ENCODE measurements at places on chromosomes 13 and 19. TPM values are rescaled to one million over a fixed set of nuclear protein-coding genes. Genes with fewer than 3 reads are reported as not detected.

Gene SPART
- 109 TPM for total RNA-seq

DNA sequence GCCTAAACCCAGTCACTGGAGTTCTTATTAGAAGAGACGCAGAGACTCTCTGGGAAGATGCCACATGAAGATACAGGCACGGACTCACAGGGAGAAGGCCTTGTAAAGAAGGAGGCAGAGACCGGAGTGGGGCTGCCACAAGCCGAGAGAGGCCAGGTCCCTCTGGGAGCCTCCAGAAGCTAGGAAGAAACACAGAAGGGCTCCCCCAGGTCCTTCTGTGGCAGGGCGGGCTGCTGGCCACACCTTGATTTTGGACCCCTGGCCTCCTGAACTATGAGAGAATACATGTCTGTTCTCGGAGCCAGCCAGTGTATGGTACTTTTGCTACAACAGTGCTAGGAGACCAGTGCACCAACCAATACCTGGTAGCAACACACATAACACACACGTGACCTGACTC lies 140.1 kb upstream of the SPACA7 start:
- no peak overlapping the region for H3K27ac ChIP-seq
- no peaks in the 10 kb centered on the region for H3K27me3 ChIP-seq
- no peak for DNase-seq
- no peak overlapping the region for H3K4me3 ChIP-seq
- H3K4me1 ChIP-seq, result no peaks in the 10 kb centered on the region
- H3K36me3 ChIP-seq, result no peaks in the 10 kb centered on the region

GRCh38 chr13:26326562-26326961 lies 72.6 kb downstream of the CDK8 start:
- no peaks in the 10 kb centered on the region for H3K36me3 ChIP-seq
- H3K27ac ChIP-seq, result no peak overlapping the region
- peaks cover 16% of the 10 kb centered on the region for H3K4me1 ChIP-seq
- no peaks in the 10 kb centered on the region for H3K27me3 ChIP-seq
- no peak for DNase-seq

Gene FFAR3
- total RNA-seq, result not detected

Gene PVR
- total RNA-seq, result 15.0 TPM

- no peak overlapping the region for H3K4me3 ChIP-seq
- DNase-seq, result no peak
- peaks cover 7% of the 10 kb centered on the region for H3K4me1 ChIP-seq
- H3K27me3 ChIP-seq, result no peaks in the 10 kb centered on the region
These were observed 370.7 kb downstream of the COG6 start for GRCh38 chr13:40026174-40026585.

DNA sequence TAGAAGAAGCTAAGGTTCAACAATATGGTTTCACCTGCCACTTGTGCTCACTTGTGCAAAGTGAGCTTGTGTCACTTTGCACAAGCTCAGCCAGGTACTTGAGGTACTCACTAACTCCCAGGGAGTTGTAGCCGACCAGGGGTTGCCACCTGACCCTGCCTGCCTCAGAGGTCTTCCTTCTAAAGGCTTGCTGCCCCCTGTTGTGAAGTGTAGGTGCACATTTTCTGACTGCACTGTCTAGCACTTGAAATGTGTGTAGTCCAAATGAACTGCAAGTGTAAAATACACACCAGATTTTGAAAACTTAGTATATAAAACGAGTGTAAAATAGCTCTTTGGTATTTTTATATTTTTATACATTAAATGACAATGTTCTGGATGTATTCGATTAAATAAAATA lies 230.8 kb downstream of the DLEU7 start:
- no peaks in the 10 kb centered on the region for H3K36me3 ChIP-seq
- DNase-seq, result no peak
- no peak overlapping the region for H3K4me3 ChIP-seq
- no peaks in the 10 kb centered on the region for H3K27me3 ChIP-seq
- no peaks in the 10 kb centered on the region for H3K4me1 ChIP-seq
